Stimulated activated CD8-positive, alpha-beta memory T cell treated with anti-CD3 and anti-CD28 coated beads, Interleukin-12 subunit alpha, Interleukin-12 subunit beta, amount 100 ng/mL, for 1 hour (primary cell): ENCODE measurements at places on chromosomes 1 and 21.

DNA sequence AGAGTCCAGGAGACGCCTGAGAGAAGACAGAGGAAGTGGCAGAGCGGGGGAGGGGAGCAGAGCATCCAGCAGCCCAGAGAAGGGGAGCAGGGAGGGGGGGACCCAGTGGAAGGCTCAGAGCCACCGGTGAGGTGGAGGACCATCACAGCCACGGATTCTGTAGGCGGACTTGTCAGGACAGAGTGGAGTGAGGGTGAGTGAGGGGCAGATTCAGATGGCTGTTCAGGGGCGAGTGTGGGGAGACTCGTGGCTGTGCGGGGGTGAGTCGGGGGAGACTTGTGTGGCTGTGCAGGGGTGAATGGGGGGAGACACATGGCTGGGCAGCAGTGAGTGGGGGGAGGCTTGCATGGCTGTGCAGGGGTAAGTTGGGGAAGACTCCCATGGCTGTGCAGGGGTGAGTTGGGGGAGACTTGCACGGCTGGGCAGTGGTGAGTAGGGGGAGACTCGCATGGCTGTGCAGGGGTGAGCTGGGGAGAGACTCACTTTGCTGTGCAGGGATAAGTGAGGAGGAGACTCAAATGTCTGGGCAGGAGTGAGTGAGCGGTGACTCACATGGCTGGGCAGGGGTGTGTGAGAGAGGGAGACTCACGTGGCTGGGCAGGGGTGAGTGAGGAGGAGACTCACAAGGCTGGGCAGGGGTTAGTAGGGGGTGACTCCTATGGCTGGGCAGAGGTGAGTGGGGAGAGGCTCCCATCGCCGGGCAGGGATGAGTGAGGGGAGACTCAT is 56.8 kb upstream of the ABCG1 start:
- DNase-seq, result no peak

GRCh38 chr1:81582467-81582986 is 218.2 kb upstream of the ADGRL2 start:
- no peak for DNase-seq

- no peak for DNase-seq
These were observed 111.2 kb upstream of the PROX1 start for GRCh38 chr1:213876531-213876930.

- DNase-seq, result no peak
These were observed 6.4 kb downstream of the PADI1 start for GRCh38 chr1:17211377-17211776.

- DNase-seq, result no peak
These were observed 7.5 kb upstream of the PYCR2 start for GRCh38 chr1:225931270-225932136.

DNA sequence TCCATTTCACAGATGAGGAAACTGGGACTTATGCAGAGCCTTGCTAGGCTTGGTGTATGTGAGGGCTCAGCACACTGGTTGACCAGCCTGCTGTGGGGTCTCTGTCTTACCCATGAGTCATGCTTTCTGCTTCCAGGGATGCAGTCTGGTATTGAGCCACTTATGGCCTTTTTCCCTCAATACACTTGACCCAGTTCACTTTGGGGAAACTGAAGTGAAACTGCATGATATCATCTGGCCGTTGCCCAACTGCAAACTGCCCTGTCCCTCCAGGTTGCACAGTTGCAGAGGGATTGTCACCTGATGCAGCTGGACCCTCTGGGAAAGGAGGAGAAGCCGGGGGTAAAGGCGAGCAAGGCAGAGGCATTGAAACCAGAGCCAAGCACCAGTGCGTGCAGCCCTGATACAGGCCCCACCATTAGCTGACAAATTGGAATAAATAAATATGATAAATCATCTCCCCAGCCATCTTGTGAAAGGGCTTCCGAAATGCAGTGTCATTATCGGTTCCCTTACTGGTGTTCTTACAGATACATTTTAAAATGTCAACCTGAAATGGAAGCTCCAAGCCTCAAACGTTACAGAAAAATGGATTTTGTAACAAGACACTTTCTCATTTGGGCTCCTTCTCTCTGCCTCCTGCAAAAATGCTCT is 39.3 kb upstream of the DUSP10 start:
- DNase-seq, result no peak

DNA sequence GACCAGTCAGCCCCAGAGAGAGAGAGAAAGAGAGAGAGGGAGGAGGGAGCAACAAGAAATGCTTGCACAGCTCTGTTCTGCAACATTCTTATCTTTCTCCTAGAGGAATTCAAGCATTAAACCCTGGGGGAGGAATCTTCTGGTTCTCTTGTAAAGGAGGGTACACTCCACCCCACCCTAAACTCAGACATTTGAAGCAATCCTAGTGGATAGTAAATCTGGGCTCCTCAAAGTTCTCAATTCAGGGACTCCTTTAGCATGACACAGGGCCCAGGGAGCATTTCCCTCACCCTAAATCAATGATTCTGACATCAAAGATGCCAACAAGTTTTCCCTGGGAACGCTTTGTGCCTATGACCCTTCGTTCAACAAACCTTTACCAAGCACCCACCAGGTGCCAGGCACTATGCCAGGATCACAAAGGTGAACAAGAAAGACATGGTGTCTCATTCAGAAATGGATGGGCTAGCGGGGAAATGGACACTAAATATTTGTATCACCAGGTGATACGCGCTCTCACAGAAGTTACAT is 11.9 kb upstream of the CAPN2 start:
- no peak for DNase-seq

DNA sequence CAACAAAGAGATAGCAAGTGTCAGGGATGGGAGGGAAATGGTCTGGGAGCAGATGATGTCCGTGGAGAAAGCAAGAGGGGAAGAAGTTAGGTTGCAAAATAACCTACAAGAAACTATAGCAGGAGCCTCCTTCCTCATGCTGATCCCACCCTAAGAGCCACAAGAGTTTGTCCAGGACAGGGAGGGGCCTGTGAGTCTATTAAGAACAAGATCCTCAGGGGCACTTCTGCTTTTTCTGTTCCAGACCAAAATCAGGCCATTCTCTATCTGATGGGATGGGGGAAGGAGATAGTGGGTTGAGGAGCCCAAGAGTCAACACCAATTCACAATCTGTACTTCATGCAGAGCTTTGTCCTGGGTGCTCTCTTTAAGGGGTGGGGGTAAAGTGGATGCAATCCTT is 7.7 kb upstream of the ATP1A4 start:
- no peak for DNase-seq

GRCh38 chr1:20615946-20616846 is 17.1 kb upstream of the PINK1 start:
- DNase-seq, result no peak

- DNase-seq, result no peak
These were observed 23.5 kb downstream of the RSPH1 start for GRCh38 chr21:42472521-42472920.

GRCh38 chr1:58308206-58308605 is 238.3 kb downstream of the OMA1 start:
- no peak for DNase-seq

GRCh38 chr21:45301521-45302081 is 13.9 kb upstream of the POFUT2 start:
- DNase-seq, result no peak

- no peak for DNase-seq
These were observed 33.5 kb downstream of the EPHA2 start for GRCh38 chr1:16122350-16122881.

DNA sequence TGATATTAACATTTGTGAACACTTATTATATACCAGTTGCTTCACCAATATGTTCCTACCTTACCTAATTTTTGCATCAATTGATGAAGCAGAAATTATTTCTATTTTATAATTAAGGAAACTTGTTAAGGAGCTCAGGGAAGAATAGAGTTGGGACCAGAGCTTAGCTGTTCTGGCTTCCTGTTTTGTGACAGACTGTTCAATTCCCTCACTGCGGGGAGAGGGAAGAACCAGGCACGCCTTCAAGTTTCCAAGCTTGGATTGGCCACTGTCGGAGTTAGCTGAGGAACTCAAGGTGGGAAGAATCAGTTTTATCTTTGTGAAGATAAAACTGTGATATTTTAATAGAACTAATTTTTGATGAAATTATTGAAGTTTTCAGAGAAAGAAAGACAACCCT is 142.3 kb upstream of the LMO4 start:
- no peak for DNase-seq

DNA sequence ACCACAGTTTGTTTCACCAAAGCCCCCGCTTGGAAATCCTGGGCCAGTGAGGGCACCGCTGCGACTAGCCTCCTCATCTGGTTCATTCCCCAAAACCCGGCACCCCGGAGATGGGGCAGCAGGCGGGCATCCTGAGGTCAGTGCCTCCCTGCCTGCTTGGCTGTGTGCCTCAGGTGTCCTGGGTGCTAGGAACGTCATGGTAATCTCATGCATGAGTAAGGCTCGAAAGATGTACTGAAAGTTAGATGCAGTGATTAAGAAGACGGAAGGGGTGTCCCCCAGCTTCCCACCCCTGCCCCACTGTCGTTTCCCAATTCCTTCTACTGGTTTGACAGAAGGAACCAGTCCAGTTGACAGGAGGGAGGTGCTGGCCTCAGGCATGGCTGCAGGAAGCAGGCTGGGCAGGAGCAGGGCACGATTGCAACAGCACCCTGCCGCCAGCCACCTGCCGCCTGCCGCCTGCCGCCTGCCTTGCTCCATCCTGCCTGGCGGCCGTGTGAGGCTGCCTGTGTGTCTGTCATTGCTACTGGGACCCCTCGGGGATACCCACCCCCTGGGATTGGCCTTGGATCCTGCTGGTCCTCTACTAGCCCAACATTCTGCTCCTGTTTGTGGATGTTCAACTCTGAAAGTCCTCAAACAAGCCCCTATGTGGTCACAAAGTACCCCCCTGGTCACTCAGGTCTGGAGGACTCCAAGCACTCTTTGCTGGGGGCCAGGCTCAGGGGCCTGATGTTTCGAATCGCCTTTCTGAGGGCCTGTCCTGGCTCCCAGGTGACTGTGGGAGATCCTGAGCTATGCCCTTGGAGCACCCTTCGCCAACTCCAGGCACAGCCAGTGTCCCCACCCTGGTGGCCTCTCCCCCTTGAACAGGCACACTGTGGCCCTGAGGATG is 73.0 kb upstream of the IFFO2 start:
- DNase-seq, result no peak
